NCI-H146 (cell line): ENCODE measurements at places on chromosomes 1 and 21.

DNA sequence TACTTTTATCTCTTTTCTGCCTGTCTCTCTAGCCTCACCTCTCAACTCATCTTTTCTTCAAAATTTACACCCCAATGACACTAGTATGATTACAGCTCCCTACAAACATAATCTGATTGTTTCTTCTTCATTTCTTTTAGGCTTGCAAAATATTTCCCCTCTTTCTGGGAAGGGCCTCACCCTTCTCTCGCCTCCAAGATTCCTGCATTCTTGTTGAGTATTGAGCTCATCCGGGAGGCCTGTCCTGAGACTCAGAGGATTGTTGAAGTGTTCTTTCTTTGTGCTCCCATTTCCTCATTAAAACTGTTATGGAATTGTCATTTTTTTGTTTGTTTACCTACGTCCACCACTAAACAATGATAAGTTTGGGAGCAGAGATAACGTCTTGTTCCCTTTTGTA lies 99.1 kb upstream of the CHRM3 start:
- DNase-seq, result no peak

- DNase-seq, result no peak
Measured at GRCh38 chr1:219100059-219100458, 73.6 kb upstream of the LYPLAL1 start.

- no peak for DNase-seq
Measured at GRCh38 chr1:190172651-190173430, 304.8 kb downstream of the BRINP3 start.

DNA sequence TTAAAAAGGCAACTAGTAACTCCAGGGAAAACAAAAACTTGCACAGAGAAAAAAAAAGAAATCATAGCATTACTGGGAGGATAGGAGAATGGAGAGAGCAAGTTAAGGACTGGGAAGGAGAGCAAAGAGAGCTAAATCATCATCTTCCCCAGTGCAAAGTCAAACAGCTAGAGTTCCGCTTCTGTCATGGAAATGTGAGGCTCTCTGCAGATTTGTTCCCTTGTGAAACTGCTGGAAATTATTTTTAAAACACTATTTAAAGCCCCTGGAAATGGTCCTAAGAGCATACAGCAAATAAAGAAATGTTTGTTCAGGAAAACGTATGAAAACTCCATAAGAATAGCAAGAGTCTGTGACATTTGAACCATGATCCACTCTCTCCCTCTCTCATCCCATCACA lies 64.6 kb downstream of the CAMK2N1 start:
- no peak for DNase-seq
